ENCODE measurements at places on chromosomes 2 and 18.

DNA sequence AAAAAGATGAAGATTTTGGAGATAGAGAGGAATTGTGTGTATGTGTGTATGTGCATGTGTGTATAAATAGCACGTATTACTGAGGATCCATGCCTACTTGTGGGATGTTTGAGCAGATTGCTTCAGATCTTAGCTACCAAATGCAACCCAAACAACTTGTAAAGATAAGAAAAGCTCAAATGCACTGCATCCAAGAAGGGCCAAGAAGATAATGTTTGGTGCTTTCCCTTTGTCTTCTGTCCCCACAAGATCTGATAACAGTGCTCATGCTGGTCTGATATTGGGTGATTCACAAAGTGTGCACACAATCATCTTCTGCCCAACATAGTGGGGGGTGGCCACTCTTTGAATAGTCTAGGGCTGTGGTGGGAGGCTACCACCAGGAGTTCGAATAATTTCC, 284.8 kb upstream of the CYRIA start:
- DNase-seq, result no peak

- no peak for DNase-seq
These were observed 738.4 kb downstream of the RNF144A start for GRCh38 chr2:7655629-7656028.

GRCh38 chr2:9228781-9229469, 22.3 kb downstream of the ASAP2 start:
- no peak for DNase-seq

DNA sequence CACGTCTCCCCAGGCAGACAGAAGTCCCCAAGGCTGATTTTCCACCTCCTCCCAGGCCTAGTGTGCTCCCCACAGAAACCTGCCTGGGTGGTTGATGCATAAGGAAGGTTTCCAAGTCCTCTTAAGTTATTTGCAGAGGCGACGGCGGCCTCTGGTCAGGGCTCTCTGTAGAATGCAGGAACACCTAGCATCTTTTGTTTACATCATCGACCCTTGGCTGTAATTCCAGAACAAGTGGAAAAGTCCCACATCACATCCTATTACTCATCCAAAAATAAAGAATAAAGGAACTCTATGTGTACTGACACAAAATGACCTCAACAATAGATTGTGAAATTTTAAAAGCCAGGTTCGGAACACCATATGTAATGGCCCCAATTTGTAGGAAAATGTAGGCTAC, 211.1 kb downstream of the ALPK2 start:
- DNase-seq, result no peak

- DNase-seq, result no peak
These were observed 284.6 kb upstream of the CCDC68 start for GRCh38 chr18:55243857-55244256.

DNA sequence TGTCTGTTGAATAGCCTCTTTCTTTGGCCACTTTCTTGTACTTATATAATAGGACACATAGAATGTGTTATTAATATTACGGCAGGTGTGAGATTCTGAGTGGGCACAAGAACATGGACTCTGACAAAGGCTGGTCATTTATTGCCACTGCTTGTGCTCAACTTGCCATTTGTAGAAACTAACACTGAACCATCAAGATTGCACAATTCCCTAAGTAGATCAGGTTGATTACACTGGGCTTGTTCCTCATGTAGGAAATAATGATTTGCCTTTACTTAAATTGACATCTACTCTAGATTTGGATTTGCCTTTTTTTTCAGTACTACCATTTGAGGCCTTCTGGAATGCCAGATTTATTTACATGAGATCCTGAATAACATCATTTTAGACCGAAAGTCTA, 342.7 kb upstream of the CWC22 start:
- DNase-seq, result no peak

DNA sequence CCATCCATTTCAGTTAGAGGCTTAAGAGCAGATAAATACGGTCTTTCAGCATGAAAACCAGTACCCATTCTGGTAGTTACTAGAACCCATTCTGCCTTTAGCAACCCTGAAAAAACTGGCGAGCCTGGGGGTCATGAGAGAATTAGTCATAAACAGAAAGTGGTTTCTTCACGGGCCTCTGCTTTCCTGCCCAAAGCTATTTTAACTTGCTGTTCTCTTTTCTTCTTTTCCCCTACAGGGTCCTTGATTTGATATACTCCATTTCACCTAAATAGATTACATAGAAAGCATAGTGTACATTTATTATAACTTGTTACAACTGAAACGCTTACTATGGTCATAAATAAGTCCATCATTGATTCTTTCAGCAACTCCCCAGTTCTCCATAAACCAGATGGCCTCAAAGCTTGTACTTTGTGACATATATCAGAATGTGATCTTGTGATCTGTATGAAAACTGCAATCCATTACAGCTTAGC, 48.3 kb downstream of the WDFY1 start:
- no peak for DNase-seq

- no peak for DNase-seq
These were observed 70.3 kb downstream of the CHST9 start for GRCh38 chr18:27114842-27115241.

- no peak for DNase-seq
These were observed 237.4 kb upstream of the VRK2 start for GRCh38 chr2:57809230-57809629.

- DNase-seq, result no peak
These were observed 81.7 kb upstream of the STK17B start for GRCh38 chr2:196253116-196253480.

Data from HAP-1 (cell line).